ENCODE measurements at places on chromosomes 2 and 18. TPM values are rescaled to one million over a fixed set of nuclear protein-coding genes. Genes with fewer than 3 reads are reported as not detected.

SMAD7 gene
- 85.3 TPM for total RNA-seq

CCDC85A gene
- 19.5 TPM for total RNA-seq

C2orf78 gene
- total RNA-seq, result not detected

C2orf66 gene
- 1.2 TPM for total RNA-seq

UGT1A10 gene
- total RNA-seq, result not detected

ZSWIM2 gene
- not detected for total RNA-seq

IL36A gene
- not detected for total RNA-seq

NIFK gene
- total RNA-seq, result 28.4 TPM

MAP3K19 gene
- total RNA-seq, result 0.34 TPM

SERPINB4 gene
- 2.6 TPM for total RNA-seq

TWIST2 gene
- total RNA-seq, result 29.3 TPM

All from upper lobe of left lung (tissue), 6 donors.